ENCODE measurements at places on chromosomes 2 and 18.

- DNase-seq: no peak
Observed at GRCh38 chr2:160994141-160995002, 165.9 kb upstream of the TANK start.

GRCh38 chr2:31896293-31896692 lies 114.5 kb downstream of the MEMO1 start:
- no peak for DNase-seq

- no peak for DNase-seq
Observed at GRCh38 chr2:222548992-222549391, 106.9 kb downstream of the FARSB start.

GRCh38 chr2:189952536-189953109 lies 109.9 kb downstream of the MSTN start:
- no peak for DNase-seq

DNA sequence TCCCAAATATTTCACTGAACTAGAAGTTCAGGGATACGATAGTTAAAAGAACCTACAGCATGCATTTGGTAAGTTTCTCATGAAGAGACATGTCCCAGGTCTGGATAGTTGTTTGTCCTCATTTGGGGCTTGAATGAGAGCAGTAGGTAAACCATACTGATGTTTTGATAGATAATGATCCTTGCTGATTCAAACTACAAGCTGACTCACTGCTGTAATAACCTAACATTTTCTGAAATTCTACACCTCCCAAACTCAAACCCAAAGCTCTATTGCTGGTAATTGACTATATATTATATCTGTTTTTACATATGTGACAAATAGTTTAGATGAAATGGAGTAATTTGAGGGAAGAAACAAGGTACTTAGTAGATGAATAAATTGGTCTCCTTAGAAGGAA lies 154.1 kb upstream of the BOD1L2 start:
- DNase-seq: no peak

DNA sequence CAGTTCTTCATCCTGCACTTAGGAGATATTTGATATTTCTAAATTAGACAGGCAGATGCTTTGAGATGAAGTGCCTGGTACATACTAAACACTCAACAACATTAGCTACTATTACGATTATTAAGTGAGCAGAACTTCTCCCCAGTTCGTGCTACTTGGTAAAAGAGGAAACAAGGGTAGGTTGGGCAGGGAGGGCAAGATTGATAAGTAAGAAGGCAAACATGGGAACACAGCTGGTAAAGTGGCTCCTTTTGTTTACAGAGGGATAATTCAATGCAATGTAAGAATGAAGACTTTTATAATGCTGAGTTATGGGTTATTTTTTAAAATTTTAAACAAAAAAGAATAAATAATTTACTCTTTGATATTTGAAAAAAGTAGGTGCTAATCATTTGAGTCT lies 15.9 kb upstream of the WIPF1 start:
- no peak for DNase-seq

- DNase-seq: no peak
Observed at GRCh38 chr2:180258579-180258978, 251.5 kb upstream of the CWC22 start.

GRCh38 chr18:64981915-64982314 lies 768.9 kb upstream of the CDH7 start:
- DNase-seq: no peak

DNA sequence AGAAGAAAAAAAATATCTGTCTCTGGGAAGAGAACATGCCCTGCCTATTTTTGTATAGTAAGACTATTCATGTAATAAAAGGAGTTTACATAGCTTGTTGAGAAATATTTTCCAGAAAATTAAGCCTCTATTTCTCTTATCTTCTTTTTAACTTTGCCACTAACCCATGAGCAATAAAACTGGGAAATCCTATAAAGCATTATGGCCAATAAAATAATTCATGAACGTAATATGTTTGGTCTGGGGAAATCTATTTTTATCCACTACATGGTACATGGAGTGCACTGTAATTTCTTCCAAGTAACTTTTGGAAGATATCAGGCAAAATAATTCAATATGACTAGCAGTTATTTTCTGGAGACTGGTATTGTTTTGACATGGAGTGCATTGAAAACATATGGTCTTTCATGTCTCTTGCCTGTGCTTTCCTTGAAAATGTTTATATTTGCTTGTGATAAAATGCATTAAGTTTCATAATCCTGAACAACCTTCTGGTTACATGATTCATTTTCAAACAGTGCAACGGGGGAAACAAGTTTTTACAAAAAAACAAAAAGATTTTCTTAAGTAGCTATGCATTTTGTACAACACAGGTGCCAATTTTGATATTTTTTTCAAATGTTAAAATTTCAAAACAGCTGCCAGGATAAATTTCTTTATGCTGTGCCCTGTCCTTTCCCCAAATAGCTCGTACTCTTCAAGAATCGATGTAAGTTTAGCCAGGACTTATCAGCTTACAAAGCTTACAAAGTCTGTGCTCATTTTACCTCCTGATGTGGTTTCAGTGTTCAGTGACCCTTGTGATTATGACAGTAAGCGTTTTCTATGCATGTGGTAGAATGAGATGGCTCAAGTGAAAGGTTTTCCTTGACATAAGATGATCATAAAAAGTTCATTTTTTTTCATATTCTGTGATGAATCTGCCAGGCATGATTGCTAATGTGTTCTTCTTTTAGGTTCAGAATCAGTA lies 194.5 kb downstream of the UBE2E3 start:
- no peak for DNase-seq

DNA sequence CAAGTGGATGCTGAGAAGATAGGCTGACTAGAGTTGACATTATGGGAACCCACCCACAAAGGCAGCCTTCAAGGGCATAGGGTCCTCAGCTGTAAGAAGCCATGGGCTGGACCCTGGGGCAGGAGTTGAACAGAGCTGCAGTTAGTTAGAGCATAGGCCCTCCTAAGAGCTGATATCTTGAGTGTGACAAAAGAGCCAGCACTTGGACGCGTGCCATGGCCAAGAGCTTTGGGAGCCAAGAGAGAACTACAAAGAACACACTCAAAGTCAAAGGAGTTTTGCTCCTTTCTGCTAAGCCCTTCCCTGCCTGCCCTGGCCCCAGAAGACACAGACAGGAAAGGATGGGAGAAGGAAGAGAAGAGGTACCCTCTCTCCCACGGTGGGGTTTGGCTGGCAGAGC lies 29.9 kb upstream of the AGAP1 start:
- DNase-seq: peak; percentile 74

DNA sequence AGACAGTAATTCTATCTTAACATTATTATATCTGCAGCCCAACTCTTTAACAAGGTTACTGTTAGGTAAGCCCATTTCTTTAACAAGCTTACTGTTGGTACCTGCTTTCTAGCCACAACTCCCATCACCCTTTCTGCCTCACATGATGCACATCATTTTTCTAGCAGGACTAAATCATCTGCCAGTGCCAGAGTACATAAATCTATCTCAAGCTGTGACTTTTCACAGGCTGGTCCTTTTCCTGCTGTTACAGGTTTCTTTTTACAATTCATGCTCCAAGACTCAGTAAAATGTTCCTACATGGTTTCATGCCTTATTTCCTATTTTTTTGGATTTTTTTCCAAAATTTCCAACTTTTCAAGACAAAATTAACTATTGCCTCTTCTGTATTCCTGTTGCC lies 30.4 kb upstream of the ZC3H15 start:
- no peak for DNase-seq

GRCh38 chr2:3023531-3023930 lies 354.1 kb downstream of the EIPR1 start:
- DNase-seq: no peak

DNA sequence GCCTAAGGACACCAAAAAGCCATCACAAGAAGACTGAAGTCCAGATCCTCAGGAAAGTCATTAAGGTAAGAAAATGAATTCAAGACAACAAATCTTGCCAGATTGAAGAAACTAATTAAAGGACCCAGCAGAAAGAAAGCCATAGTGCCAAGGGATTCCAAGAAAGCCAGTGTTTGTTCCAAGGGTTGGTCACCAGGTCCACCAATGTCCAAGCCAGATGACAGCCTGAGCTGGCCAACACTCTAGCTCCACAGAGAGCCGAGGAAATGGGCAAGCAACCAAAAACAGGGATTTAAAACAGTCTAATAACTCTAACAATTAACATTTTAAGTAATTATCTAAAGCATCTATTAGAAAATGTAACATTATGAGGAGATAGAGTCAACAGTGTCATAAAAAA lies 49.2 kb downstream of the DNER start:
- no peak for DNase-seq

GRCh38 chr2:214103276-214104001 lies 307.4 kb upstream of the VWC2L start:
- DNase-seq: no peak

DNA sequence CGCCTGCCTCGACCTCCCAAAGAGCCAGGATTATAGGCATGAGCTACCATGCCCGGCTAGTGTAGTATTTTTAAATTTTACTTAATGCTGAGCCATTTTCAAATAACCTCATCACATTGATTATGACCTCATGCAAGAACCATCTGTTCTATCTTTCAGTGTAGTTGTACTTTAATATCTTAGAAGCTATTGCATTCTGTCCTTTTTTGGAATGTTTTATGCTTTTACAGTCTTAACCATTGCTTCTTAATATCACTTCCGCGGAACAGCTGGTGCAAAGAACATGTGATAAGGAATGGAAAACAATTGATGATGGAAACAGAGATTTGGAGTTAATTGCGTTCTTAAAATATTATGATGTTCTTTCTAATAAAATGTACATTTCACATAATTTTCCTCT lies 2.7 kb downstream of the GEN1 start:
- DNase-seq: no peak

DNA sequence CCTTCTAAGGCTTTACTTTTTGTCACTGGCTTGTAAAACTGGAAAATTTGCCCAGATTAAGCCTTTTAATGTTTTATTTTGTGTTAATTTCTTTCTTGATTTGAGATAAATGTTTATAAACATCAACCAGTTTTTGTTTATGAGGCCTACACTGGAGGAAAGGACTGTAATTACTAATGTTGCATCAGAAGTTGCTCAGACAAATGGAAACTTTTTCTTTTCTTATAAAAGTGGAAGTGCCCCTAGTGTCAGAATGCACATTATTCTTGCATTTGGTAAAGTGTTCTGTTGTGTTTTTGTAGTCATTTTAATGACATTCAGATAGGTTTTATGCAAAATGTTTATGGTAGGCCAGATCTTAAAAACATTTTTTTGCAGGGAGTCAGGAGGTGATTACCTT lies 25.3 kb downstream of the LCLAT1 start:
- DNase-seq: no peak

- no peak for DNase-seq
Observed at GRCh38 chr18:63145851-63146555, 173.6 kb downstream of the BCL2 start.

- peak; percentile 33 for DNase-seq
Observed at GRCh38 chr2:241764275-241765241, 12.1 kb upstream of the GAL3ST2 start.

- no peak for DNase-seq
Observed at GRCh38 chr2:233026198-233026813, 6.2 kb upstream of the NEU2 start.

DNA sequence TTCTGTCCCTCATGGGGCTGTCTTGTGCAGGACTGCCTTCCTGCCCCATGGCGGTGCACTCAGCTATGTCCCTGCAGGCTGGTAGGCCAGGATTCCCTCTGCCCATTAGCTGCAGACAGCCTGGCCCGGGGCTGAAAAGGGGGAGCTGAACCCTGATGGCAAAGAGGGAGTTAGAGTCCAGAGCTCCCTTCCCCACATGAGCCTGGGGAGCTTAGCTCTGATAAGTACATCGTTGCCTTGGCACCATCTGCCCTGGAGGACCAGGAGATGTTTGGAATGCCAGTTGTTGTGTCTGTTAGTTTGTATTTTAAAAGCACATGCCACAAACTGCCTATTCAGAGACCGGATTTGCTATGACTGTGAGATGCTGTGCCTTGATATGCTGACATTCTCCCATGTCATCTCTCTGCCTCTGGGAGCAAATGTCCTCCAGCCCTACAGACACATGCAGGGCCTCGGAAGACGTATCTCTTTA lies 65.1 kb upstream of the AFF3 start:
- DNase-seq: no peak

DNA sequence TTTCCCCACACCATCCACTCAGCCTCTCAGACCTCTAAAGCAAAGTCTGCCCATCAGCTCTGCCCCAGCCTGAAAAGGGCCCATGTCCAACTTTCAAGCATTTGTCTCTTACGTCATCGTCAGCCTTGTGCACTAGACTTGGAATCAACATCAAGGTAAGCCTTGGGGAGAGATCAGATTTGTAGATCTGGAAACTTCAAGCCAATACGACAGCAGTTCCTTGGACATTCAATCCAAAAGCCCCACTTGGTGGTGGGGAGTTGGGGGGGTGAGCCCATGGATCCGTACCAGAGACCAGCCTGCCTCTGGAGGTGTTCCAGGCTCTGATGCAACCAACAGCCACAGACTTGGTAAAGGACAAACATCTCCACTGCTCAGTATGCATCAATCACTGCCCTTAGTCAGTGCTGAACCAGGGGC lies 206.8 kb upstream of the MEIS1 start:
- DNase-seq: no peak

GRCh38 chr2:63790906-63791305 lies 50.8 kb upstream of the UGP2 start:
- no peak for DNase-seq

DNA sequence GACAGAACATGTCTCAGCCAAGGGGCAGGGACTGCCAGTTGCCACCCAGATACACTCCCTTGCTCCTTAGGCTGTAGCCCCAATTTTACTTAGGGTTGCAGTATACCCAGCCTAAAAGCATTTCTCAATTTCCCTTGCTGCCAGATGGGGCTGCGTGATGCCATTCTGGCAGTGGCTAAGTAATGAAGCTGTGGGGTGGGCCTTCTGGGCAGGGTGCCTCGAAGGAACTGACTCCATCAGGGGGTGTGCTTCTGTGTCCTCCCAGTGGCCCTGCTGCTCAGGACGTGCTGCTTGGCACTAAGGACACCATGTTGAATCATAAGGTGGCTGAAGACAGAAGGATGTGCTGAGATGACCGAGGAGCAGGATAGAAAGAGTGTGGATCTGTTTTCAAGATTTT lies 74.2 kb downstream of the VWA3B start:
- no peak for DNase-seq

- no peak for DNase-seq
Observed at GRCh38 chr2:101251844-101252407, 760 bp upstream of the CNOT11 start.

DNA sequence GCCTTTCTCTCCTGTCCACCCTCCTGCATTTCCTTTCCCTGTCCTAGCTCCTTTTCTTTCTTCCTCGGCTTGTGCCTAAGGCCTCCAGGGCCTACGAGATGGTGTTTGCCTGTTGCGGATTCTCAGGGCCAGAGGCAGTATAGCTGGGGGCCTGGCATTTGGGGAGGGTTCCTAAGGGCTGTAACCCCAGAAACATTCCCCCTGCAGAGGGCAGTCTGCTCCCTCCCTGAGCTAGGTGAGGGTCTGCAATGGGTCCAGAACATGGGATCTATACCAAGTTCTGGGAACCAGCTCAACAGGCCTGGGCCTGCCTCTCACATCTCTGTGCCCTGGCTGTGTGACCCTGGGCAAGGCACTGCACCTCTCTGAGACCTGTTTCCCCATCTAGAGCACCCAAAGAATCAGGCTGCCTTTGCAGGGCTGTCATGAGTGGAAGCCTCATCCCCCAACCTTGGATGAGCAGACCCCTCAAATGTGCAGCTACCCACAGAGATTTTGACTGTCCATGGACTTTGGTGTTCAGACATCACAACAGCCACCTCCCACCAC lies 97.5 kb downstream of the GLI2 start:
- DNase-seq: no peak

Data from Right ventricle myocardium inferior (tissue), 1 donor.